ENCODE measurements at places on chromosomes 6 and 20.
A peak's percentile ranks its signal among the peaks of the same experiment; 100 is the strongest.

DNA sequence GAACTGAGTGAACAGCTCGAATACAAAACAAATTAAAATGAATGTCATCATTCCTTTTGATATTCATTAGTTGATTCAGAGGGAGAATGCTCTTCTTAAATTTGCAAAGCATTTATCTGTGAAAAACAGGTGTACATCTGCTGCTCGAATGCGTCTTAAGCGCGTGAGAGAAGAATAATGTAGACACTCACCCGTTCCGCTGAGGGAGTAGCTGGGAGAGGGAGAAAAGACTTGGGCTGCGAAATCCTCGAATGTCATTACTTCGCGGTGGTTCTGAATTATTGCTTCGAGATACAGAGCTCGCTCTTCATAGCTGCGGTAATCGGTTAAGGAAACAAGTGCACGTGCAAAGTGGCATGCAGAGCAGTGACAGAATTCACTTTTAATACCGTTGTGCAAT lies 43.9 kb downstream of the INSM1 start:
- DNase-seq: no peak

DNA sequence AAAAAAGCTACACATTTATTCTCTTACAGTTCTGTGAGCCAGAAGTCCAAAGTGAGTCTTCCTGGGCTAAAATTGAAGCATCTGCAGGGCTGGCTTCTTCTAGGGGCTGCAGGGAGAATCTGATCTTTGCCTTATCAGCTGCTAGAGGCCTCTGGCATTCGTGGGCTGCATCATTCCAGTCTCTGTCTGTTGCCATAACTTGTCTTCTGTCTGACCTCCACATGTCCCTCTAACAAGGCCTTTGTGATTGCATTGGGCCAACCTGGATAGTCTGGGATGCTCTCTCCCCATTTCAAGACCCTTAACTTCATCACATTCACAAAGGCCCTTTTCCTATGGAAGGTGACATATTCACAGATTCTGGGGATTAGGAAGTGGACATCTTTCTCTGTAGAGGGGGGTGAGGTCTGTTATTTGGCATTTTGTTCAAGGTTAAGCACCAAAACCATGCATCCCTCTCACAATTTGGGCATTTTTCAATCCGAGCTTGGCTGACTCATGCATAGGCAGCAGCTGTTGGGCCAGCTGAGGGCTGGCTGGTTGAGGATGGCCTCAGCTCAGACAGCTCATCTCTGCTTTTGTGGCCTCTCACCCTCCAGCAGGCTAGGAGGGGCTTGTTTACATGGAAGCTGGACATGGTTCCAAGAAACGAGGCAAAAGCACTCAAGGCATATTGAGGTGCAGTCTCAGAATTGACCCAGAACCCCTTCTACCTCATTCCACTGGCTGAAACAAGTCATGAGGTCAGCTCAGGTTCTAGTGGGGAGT lies 116.1 kb upstream of the NXT1 start:
- peak; percentile 6 for DNase-seq

DNA sequence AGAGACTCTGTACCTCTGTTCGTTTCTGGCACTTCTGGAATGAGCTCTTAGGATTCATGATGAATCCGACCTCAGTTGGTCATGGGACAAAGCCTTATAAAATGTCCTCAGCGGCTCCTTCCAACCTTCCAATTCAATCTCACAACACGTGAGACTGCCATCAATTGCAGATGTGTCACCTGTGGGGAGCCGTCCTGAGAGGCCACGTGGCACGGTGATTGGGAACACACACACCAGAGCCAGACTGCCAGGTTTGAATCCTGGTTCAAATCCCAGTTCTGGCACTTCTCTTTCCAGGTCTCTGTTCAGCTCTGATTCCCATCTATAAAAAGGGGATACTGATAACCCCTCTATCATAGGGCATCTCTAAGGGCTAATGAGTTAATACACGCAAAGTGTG lies 124.5 kb downstream of the ANKRD60 start:
- DNase-seq: no peak

- peak; percentile 36 for DNase-seq
Measured at GRCh38 chr20:33211817-33212424, 5.2 kb upstream of the BPIFA3 start.

DNA sequence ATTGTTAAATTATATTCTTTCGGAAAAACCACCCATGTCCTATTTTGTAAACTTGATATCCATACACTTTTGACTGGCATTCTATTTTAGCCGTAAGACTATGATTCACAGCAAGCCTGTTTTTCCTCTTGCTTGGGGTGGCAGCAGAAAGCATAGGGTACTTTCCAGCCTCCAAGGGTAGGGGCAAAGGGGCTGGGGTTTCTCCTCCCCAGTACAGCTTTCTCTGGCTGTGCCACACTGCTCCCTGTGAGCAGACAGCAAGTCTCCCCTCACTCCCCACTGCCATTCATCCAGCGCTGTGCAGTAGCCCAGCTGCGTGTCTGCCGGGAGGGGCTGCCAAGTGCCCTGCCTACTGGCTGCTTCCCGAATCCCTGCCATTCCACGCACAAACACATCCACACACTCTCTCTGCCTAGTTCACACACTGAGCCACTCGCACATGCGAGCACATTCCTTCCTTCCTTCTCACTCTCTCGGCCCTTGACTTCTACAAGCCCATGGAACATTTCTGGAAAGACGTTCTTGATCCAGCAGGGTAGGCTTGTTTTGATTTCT lies 2.1 kb upstream of the ESR1 start:
- DNase-seq: no peak

GRCh38 chr6:40535819-40536380 lies 51.3 kb downstream of the LRFN2 start:
- DNase-seq: no peak

- no peak for DNase-seq
Measured at GRCh38 chr6:13268913-13269518, 59.3 kb downstream of the TBC1D7 start.

- no peak for DNase-seq
Measured at GRCh38 chr6:63553208-63553607, 19.1 kb upstream of the LOC128125822 start.

GRCh38 chr20:23042270-23042669 lies 7.2 kb downstream of the SSTR4 start:
- DNase-seq: no peak

DNA sequence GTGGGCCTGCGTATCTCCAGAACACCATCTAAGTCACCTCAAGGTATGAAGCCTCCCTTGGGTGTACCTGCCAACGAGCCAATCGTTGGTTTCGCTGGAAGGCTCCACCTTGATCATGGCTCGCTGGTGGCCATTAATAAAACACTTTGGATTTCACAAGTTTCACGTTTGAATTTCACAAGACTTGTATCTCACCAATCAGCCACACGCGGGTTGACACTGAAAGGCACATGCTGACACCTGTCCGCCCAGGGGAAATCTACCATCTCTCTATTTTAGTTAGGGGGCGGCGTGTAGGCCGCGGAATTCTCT lies 586 bp upstream of the HMGA1 start:
- DNase-seq: no peak

GRCh38 chr6:137933696-137934095 lies 66.6 kb downstream of the TNFAIP3 start:
- peak; percentile 33 for DNase-seq

GRCh38 chr20:37516811-37517750 lies 4.0 kb upstream of the NNAT start:
- DNase-seq: no peak

DNA sequence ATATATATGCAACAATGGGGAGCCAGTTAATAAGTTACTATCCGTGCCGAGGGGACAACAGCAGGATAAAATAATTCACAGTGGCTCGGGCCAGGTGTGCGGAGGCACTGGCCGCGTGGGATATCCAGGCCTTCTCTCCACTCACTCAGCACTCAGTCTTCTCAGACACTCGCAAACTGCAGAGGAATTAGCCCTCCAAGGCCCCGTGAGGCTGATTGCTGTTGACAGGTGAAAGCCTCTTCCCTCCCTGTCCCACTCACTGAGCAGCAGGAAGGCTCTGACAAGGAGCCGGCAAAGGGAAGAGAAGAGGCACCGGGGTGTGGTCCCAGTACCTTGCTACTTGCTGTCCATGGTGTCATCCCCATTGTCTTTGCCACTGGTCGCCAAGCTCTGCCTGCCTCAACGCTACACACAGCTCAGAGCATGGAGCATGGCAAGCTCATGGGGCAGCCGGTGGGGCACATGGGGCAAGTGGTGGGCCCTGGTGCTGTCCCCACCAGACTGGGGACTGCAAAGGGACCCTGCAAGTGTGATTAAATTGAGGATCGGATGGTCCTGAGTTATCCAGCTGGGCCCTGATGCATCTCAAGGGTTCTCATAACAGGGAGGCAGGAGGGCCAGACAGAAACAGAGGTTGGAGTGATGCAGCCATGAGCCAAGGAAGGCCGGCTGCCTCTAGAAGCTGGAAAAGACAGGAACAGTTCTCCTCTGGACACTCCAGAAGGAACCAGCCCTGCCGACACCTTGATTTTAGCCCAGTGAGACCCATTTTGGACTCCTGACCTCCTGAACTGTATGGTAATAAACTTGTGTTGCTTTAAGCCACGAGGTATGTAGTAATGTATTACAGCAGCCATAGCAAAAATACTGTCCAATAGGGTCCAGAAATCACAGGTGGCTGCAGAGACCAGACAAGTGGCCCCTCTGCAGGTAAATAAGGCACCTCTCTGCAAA lies 119.7 kb downstream of the PSMB1 start:
- no peak for DNase-seq

DNA sequence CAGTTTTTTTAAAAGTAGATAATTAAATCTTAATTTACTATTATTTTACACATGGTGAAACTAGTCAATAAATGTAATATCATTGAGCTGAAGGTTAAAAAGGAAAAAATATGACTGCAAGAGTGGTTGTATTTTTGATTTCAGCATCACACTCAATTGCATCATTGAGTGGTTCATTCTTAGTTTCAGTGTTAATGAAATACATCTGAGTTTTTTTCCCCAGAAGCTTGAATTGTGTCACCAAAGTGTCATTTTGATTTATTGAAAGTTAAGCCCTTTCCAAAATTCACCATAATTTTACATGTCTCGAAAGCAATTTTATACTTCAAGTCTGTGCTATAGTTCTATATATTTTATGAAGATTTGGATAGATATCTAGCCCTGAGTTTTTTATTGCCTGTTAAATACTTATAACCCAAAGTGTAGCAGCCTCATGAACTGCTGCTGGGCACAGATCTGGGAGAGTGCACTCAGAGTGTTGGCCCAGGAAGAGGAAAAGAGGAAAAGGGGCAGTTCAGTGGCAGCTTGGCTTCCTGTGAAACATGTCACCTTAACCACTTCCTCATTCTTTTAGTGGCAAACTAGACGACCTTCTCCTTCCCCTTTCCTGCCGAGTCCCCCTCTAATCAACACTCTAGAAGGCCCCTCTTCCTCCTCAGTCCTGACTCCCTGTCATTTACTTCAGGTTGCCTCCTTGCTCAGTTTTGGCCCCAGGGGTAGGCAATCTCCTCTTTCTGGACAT lies 140.7 kb downstream of the ESR1 start:
- DNase-seq: peak; percentile 43

- no peak for DNase-seq
Measured at GRCh38 chr20:18847226-18847755, 33.7 kb downstream of the SCP2D1 start.

DNA sequence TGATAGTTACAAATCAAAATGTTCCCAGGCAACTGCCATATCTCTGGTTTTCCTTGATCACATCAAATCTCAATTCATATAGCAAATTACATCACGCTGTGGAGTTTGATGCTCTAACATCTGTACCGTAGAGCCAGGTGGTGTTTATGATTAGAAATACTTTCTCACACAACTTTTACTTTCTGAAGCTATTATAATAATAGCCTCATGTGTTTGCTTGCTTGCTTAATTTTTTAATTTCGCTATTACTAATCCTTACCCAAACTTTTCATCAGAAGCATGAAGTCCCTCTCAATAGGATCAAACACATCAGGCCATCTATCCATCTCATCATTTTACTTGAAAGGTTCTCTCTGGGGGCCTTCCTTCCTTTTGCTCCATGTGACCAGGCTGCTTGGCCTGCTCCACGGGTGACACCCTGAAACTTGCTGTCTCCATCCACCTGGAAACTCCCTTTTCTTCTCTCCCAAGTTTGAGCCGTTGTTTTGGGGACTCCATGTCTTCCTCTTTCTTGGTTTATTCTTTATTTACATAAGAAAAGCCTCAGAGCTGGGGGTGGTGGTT lies 75.4 kb downstream of the ADAT2 start:
- no peak for DNase-seq

DNA sequence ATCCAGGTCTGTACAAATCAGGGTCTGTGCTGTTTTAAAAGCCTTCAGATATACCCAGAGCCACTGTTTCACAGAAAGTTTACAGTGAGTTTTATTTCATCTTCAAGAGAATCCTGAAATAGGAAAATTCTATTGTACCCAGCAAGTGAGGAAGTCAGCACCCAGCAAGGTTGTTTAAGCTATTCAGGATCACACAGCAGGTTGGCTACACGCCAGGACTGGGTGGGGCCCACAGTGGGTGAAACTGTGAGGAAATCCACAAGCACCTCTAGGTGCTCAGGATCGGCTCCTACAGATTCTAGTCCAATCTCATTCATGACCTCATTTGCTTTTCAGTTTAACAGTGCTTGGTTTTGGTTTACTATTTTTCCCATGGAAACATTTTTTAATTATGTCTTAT lies 128.9 kb downstream of the SYNDIG1 start:
- DNase-seq: no peak

DNA sequence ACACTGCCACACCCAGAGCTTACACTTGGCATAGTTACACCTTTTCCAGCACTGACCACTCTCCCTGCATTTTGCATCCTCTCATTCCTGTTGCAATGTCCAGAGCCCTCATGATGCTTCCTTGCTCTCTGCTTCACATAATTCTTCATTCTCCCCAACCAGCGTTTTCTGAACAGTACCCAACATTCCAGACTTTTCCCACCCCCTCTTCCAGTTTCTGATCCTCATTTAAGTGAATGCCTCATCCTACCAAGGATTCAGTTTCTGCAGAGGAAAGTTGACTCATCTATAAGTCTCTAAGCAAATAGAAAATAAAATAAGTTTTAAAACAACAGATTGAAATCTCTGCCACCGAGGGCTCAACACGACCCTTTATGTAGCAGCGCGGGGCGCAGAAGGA lies 321.3 kb upstream of the TCF21 start:
- no peak for DNase-seq

DNA sequence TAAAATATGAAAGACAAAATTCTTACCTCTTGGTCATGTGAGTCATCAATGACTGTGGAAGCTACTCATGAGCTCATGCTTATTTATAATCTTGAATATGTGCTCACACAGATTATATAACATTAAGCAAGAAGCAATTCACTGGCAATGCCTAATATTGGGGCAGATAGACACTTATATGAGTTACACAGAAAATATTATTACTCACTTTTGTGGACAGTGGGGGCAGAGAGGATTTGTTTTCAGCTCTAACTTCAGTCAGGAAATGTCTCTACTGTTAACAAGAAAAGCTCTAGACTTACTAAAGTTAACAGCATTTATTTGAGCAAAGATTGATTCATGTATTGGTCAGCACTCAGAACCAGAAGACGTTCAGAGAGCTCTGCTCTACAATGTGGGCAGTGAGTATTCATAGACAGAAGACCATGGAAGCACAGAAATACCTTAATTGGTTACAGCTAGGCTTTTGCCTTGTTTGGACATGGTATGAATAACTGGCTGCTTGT lies 85.8 kb upstream of the AHI1 start:
- DNase-seq: no peak
